ENCODE measurements at places on chromosomes 11 and 22.
A peak's percentile ranks its signal among the peaks of the same experiment; 100 is the strongest.

- no peak for ATAC-seq
Measured at GRCh38 chr11:43845816-43846215, 34.8 kb upstream of the ALKBH3 start.

GRCh38 chr22:35766654-35767580, 49.2 kb downstream of the APOL5 start:
- ATAC-seq, result no peak

DNA sequence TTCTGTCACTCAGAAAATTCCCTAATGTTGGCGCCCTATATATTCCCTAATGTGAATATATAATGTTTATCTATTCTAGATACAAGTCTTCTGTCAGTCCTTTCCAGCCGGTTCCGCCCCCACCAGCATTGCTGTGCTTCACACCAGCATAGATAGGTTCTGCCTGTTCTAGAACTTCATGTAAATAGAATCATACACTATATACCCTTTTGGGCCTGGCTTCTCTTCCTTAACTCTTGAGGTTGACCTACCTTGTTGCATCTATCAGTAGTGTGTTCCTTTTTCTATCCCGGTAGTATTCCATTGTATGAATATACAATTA, 34.6 kb downstream of the OTOG start:
- ATAC-seq, result no peak

- no peak for ATAC-seq
Measured at GRCh38 chr11:130300567-130300966, 14.2 kb downstream of the ZBTB44 start.

DNA sequence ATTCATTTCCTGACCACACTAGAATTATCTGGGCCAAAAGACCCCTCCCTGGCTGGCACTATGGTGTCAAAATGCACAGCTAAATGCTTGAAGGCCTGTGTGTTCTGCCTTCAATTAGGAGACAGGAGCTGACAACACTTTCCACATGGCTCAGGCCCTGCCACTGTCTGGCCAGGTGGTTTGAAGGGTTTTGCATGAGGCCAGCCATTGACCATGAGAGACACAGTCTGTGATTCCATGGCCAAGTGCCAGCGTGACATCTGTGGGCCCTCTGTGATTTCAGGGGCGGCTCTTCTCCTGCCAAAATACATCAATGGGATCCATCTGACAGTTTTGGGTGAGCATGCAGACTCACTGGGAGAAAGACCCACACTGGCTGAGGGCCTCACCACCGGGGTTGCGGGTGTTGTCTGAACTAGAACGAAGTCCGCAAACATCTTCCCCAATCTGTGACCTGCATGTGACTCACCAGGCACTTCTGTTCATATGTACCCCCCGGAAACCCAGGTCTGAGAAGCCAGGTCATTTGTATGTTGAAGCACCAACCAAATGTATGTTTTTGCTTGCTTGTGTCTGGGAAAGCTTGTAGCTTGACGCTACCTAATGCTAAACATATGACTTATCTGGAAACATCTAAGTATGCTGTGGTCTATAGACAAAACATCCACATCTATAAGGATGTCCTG, 20.7 kb upstream of the NAV2 start:
- no peak for ATAC-seq

DNA sequence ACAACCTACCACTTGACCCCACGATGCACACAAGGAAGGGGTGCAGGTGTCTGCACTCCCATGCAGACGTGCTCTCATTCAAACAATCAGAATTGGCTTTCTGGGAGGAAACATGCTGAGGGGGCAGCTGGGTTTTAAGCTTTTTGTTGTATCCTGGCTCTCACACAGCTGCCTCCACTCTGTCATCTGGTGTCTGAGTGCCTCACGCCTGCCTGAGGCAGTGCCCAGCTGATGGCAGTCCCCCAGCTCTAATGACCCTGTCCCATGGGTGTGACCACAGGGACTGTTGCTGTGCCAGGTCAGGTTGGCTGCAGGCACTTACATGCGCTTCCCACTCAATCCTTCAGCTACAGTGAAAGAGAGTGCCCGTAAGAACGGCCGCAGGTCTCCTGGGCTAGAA, 53.7 kb downstream of the ARFGAP3 start:
- ATAC-seq, result no peak

DNA sequence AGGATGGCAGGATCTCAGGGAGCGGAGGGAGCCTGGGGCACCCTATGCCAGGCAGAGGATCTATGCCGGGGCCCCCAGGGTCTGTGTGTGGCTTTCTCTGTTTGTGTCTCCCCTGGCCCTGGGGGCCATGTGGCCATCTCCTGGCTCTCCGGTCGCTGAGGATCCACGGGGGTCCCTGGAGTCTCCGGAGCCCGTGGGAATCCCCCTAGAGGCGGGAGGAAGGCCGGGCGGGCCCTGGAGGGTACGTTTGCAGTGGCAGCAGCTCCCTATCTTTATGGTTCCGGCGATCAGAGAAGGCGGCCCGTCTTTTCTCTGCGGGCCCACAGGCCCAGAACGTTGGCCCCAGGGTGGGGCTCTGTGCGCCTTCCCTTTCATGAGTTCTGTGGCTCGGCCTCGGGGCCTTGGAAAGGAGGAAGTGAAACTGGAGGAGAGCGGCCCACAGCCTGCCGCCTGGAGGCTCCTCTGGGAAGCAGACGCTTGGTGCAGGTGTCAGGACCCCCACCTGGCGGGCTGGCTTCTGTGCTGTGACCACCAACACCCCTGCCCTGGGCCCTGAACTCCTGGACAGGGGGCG, 82.1 kb downstream of the KCNQ1 start:
- peak; percentile 47 for ATAC-seq

- no peak for ATAC-seq
Measured at GRCh38 chr22:45534339-45535192, 31.9 kb downstream of the FBLN1 start.
